ENCODE measurements at places on chromosomes 1 and 21.
A peak's percentile ranks its signal among the peaks of the same experiment; 100 is the strongest.

DNA sequence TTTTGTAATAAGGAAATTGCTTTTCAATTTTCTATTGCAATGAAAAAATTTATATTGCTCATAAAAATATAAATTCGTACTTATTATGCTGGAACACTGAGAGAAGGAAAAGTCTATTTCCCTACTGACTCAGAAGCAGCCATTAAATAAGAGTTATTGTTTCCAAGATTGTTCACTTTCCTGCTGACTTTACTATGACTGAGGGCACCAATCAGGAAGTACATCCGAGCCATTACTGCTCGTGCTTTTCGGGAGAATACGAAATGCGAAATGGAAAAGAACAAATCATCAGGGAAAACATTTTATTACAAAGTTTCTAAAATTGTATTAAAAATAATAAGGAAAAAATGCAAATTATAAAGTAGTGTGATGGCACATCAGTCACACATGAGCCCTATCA is 204.8 kb downstream of the AKT3 start:
- no peak for DNase-seq

DNA sequence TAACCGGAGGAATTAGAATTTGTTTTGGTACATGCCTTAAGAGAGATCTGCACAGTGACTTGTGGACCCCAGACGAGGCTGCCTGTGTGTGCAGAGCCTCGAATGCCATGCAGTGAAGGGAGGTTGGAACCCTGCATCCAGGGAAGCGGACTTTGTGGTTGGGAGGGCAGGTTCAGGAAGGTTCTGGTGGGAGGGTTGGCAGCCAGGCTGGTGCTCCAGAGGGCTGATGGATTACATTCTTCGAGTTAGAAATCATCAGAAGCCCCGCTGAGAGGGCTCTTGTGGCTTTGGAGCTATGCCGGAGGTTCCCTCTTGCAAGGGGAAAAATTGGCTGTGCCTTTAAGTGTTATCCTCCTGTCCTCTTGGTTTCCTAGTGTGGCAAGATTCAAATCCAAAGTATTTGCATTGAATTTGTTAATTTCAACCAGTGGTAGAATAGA is 21.1 kb downstream of the ROR1 start:
- no peak for DNase-seq

GRCh38 chr1:25729790-25730644 is 70.0 kb upstream of the SELENON start:
- DNase-seq, result no peak

DNA sequence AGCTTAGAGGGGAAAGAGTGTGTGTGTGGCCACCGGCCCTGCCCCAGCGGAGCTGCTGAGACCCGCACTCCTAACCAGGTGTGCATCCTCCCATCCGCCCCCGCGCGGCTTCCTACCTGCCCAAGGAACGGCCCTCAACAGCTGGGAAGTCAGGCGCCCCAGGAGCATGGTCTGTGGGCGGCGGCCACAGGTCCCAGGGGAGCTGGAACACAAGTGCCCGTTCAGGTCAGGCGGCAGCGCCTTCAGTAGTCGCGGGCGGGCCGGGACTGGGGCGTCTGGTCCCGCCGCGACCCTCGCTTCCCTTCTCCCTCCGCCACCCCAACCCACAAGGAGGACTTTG is 448 bp downstream of the AURKAIP1 start:
- DNase-seq, result no peak

GRCh38 chr1:3197781-3198316 is 128.8 kb downstream of the PRDM16 start:
- no peak for DNase-seq

- no peak for DNase-seq
Observed at GRCh38 chr1:22662318-22662717, 9.3 kb downstream of the C1QB start.

- DNase-seq, result peak; percentile 19
Observed at GRCh38 chr1:178941261-178941689, 70.4 kb upstream of the ANGPTL1 start.

DNA sequence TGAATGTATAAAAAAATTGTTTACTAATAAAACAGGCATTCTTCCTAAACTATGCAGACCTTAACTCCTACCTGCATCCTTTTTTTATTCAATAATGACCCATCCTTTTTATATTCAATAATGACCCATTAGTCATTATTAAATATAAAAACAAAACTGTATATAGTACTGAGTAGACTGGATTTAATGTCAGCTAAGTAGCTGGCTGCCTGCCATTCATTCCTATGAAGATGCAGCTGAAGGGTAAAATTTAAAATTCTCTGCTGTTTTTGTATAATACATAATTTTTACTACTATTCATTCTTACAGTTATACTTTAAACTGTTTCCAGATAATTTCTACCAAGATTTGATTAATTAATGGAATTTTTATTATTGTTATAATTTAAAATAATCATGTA is 79.3 kb downstream of the DENND1B start:
- DNase-seq, result no peak

GRCh38 chr1:42886800-42887199 is 40.4 kb downstream of the ZNF691 start:
- no peak for DNase-seq

DNA sequence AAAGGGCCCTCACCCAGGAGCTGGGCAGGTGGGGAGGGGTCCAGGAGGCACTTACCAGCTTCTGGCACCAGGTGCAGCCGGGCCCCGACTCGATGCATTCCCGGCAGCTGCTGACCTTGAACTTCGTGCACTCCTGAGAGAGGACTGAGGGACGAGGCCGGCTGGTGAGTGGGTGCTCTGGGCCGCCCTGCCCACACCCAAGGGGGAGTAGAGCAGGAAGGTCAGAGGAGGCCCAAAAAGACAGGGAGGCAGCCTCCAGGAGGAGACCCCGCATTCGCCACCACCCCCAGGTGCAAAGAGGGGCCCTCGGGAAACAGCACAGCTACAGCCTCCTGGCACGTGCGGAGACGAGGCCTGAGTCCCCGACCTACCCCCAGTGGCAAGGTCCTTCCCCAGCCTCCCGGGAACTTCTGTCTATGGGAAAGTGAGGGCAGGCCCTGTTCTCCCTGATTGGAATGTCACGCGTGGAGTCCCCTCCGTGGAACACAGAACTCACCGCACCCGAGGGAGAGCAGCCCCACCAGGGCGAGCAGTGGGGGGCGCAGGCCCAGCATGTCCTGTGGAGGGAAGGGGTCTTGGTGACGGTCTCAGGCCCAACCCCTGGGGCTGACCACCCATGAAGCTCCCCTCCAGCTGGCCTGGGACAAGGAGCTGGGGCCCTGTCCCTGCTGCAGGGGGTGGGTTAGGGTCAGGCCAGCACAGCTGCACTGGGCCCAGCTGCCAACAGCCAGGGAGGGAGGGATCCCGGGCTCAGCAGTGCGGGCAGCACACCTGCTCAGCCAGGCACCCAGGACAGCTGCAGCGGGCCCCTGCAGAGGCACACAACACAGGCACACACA is 10.3 kb downstream of the ITGB2 start:
- DNase-seq, result no peak

DNA sequence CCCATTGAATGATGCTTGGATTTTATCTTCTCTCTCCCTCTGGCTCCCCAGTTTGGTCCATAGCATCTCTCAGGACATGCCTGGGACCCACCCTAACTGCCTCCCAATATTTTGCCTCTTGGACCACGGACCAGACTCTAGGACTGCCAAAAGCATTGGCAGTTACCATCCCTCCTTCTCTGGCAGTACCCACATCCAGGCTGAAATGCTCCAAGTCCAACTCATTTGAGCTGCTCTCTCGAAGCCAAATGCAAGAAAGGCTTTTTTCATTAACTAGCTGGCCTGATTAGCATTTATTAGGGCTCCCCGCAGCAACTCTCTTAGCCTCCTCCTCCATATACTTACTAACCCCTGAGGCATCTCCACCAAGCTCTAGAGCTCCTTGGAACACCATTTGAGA is 140.0 kb upstream of the GRIK3 start:
- no peak for DNase-seq

- no peak for DNase-seq
Observed at GRCh38 chr1:39129514-39129913, 75.0 kb upstream of the MACF1 start.

- no peak for DNase-seq
Observed at GRCh38 chr1:201266774-201267173, 16.5 kb upstream of the PKP1 start.

DNA sequence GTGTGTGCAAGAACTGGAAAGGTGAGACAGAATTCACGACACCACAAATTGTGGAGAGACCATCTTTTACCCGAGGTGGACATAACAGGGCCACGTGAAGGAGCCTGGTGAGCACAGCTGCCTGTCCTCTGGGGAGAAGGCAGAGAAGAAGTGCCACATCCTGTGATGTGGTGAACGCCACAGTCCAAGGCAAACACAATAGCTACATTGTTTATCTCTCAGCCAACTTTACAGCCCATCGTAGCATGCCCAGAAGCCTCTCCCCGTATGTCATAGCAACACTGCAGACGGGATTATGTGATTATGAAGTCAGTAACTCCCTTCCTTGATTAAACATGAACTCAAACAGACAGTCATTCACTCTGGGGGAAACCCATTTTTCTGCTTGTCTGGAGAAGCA is 612.2 kb downstream of the SMYD3 start:
- no peak for DNase-seq

GRCh38 chr1:244322791-244323521 is 128.8 kb downstream of the ADSS2 start:
- no peak for DNase-seq

- DNase-seq, result no peak
Observed at GRCh38 chr1:56707379-56707778, 62.3 kb downstream of the PRKAA2 start.

DNA sequence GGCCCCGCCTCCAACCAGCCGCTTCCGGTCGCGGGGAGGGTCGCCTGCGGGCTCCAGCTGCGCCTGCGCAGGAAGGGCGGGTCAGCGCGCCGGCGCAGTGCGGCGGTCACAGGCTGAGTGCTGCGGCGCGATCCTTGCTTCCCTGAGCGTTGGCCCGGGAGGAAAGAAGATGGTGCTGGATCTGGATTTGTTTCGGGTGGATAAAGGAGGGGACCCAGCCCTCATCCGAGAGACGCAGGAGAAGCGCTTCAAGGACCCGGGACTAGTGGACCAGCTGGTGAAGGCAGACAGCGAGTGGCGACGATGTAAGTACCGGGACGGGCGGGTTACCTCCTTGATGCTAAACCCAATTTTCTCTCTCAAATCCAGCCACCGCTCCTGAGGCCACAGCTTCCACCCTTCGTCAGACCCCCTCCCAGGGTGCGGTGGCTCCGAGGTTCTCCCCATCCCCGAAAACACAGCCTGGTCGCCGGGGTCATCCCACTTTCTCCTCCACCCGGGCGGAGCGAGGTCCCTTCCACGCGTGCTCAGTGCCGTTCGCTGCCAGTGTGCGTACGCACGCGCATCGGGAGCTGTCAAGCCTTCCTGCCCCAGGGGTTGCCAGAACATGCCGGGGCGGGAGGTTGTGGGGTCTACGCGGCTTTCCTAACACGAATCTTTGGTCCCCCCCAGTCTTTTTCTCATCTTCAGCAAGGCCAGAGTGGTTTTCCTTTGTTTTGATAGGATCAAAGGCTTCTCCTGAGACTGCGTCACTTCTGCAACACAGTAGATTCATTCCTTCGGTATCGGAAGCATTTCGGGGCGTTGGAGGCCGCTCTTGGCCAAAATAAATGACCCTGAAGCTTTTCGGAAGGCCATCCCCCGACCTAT is at the start of gene SARS1:
Gene SARS1, plus strand, starts transcription at position 95 of the 870 bp plus-strand sequence. Its CDS starts 75 bp downstream, at position 170.
- DNase-seq, result peak; percentile 88

DNA sequence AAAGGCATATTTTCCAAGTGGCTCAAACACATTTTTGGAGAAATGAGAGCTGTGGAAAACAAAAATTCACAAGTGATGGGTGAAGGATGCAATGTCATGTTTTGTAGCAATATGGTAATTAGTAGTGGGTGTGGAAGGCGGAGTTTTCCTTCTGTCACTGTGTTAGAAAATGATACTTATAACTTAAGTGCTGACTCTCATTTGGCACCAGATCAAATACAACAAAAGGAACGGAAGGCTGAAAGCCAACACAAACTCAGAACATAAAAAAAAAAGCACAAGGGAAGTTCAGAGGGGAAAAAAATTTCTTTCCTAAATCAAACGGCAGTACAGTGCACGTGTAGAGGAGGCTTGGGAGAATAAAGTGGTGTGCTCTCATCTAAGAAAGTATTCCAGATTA is at the start of gene TNFSF18:
Gene TNFSF18, minus strand, starts transcription at position 77 of the 400 bp plus-strand sequence. Its CDS starts 45 bp downstream, at position 32.
- no peak for DNase-seq

- no peak for DNase-seq
Observed at GRCh38 chr1:159918352-159919200, 6.7 kb downstream of the TAGLN2 start.

GRCh38 chr1:54356680-54357147 is 49.5 kb downstream of the SSBP3 start:
- DNase-seq, result no peak

DNA sequence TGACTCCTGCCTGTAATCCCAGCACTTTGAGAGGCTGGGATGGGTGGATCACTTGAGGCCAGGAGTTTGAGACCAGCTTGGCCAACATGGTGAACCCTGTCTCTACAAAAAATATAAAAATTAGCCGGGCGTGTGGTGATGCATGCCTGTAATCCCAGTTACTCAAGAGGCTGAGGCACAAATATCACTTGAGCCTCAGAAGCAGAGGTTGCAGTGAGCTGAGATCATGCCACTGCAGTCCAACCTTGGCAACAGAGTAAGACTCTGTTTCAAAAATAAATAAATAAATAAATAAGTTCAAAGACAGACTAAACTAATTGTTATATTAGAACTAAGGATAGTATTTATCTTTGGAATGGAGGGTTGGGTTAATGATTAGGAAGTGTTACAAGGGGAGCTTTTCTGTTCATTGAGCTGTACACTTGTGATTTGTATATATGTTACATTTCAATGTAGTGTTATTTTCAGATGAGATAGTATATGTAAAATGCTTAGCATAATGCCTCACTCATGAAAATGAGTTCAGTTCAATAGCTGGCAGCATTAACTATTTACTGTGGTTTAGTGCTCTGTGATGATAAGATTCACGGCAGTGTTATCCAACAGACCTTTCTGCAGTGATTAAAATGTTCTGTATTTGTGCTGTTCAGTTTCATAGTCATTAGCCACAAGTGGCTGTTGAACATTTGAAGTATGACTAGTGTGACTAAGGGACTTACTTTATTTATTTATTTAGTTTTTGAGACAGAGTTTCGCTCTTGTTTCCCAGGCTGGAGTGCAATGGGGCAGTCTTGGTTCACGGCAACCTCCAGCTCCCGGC is 47.7 kb downstream of the OSBPL9 start:
- no peak for DNase-seq

GRCh38 chr1:38213646-38214434 is 167.2 kb upstream of the POU3F1 start:
- no peak for DNase-seq

- DNase-seq, result no peak
Observed at GRCh38 chr1:166705376-166706289, 133.6 kb upstream of the POGK start.

DNA sequence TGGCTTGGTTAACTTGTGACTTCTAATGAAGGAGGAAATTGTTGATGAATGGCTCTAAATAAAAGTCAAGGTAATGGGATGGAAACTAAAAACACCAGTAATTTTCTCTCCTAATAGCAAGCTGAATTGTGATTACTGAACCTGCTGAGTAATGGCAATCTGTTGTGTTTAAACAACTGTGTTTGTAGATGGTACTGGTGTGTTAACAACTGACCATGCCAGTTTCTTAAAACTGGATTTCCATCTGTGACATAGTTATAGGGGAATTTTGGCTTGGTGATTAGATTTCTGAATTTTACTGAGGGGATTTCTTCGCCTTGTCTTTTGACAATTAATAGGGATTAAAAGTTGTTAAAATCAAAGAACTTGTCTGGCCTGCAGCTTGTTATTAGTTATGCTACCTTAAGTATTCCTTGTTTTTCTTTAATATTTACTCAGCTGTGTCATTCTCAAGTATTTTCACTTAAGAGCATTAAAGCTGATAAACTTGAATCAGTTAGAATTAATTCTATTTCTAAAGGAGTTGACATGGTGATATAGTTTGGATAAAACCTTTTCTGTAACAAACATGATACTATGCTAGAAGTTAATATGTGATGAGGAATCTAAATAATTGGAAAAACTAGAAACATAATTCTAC is 7.9 kb upstream of the ERO1B start:
- no peak for DNase-seq

All from nucleus accumbens (tissue), 56 donors.